ENCODE measurements at places on chromosomes 2 and 18. TPM values are rescaled to one million over a fixed set of nuclear protein-coding genes. Genes with fewer than 3 reads are reported as not detected.

DNA sequence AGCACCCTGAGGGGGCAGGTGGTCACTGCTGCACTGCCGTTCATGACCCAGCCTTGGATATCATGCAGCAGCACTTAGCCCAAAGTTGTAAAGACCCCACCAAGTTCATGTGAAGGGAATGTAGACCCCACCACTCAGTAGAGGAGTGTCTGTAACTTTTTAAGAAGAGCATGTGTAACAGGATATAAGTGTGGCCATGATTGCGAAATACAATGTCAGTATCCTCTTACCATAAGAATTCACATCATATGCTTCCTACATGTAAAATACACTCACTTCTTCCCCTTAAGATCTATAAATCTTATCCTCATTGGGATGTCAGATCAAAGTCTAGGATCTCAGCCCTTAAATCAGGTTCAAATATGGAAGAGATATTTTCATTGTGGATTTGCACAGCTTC, 276.9 kb downstream of the PTPRM start:
- DNase-seq, result no peak

DNA sequence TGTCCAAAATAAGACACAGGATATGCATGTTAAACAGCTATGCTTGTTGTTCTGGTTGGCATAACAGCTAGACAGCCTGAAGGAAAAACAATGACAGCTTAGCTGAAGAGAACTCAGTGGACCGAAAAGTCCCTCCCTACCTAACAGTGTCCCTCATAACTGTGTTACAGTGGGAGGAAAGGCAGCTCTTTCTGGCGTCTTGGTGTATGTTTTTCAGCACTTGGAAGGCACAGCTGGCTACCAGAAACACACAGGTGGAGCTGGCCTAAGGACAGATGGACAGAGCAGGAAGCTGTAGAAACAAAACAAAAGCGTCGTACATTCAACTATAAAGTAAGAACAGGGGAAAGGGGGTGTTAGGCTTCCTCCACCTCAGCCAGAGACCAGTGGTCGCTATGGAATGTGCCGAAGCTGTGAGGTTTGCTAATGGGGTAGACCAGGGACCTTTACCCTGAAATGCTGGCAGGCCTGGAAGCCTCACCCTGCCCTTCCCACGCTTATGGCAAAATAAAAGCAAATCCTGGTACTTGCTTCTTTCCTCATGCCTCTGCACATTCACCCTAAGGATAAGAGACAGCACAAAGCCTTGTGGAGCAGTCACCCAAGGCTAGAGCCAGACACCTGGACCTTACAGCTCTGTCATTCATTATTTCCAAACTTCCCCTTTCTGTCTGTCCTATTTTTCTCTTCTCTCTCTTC, 103.5 kb upstream of the TRIB2 start:
- no peak for DNase-seq

GRCh38 chr2:9694661-9695234, 64.0 kb upstream of the YWHAQ start:
- no peak for DNase-seq

DNA sequence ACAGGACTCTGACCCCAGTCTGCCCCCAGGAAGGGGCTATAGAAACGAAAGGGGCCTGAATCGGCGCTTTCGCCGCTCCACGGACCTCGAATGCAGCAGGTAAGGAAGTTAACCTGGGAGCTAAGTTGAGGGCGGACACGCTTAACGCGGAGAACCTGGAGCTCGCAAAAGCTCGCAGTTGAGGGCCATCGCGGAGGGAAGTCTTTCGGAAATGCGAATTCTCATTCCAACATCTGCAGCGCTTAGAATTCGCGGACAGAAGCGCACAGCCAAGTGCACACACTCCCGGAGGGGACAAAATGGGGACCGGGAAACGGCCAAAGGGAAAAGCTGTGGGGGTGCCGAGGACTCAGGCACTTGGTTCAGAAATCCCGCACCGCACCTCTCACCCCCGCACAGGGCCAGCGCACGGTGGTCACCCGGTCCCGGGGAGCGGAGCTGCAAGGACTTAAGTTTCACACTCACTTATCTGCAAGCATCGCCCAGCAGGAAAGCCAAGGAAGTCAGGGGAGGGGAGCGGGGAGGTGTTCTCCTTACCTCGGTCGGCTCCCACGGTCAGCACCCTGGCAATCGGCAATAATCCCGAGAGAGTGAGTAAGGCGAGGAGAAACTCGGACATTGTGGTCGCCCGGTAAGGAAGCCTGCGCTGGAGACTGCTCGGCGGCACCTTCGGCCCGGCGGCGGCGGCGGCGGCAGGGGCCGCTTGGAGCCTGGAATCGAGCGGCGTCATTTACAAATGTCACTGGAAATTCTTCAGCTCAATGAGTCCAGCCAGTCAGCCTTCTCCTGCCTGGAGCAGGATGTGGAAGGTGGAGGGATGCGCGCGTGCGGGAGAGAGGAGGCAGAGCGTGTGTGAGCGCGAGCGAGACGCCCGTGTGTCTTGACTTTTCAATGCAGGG, 456 bp downstream of the LRP1B start:
- DNase-seq, result no peak

- no peak for DNase-seq
These were observed 66.1 kb upstream of the LRPPRC start for GRCh38 chr2:44061876-44062275.

GRCh38 chr2:10584843-10585475, 104.8 kb downstream of the NOL10 start:
- DNase-seq, result no peak

DNA sequence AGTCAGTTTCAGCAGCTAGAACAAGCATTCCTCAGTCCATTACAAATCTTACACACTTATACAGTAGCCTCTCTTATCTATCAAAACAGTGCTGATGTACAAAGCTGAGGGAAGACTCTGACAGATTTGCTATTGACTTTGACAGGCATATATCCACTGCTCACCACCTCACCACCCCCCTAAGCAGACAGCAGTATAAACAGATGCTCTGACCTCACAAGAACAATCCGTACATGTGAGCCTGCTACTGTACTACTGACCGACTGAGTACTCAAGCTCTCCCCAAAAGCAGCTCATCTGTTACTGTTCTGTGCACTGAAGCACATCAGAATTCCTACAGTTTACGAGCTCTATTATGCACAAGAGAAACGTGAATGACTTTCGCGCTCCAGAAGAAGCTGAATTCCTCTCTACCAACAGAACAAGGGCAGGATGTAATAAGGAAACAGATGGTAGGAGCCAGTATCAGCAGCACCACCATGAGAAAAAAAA, 95.6 kb upstream of the PDE1A start:
- DNase-seq, result no peak

DNA sequence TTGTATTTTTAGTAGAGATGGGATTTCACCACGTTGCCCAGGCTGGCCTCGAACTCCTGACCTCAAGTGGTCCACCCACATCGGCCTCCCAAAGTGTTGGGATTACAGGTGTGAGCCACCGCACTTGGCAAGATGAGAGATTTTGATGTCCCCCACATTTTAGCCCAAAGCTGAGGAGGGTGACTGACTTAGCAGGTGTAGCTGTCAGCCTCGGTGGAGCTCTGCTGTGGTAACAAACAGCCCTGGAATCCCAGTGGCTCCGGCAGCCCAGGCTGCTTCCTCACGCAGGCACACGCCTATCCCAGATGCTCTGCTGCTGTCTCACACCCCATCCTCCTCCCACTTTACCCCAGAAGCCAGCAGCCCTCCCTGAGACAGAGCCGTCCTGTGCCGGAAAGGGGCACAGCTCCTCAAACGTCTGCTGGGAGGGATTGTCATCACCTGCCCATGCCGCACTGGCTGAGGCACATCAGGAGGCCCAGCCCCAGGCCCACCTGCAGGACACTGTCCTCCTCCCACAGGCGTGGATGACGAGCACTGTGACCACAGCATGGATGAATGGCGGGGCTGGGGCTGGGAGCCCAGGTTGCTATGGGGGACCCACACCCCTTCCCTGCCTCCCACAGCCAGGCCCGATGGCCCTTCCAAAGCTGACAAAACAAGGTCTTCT, 10.6 kb upstream of the BOK start:
- no peak for DNase-seq

- DNase-seq, result no peak
These were observed 802.6 kb upstream of the CELF4 start for GRCh38 chr18:38368246-38368645.

GRCh38 chr2:161844822-161845221, 220.6 kb downstream of the SLC4A10 start:
- DNase-seq, result no peak

DNA sequence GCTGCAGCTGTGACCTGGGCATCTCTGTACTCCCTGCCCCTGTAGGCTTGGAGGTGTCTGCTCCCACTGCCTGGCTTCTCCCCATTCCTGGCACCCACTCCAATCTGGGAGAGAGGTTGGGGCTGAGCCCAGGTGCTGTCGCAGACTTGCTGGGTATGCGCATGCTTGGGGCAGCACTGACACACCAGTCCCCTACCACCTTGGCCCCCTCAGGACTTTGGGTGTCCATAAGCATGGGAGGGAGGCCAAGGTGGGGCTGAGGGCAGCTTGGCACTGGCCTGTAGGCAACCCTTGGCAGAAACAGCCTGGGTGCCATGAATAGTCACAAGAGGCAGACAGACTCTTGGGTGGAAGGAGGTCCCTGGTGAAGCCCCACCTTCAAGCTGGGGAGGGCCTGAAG, 136.8 kb downstream of the QPCT start:
- DNase-seq, result no peak

DNA sequence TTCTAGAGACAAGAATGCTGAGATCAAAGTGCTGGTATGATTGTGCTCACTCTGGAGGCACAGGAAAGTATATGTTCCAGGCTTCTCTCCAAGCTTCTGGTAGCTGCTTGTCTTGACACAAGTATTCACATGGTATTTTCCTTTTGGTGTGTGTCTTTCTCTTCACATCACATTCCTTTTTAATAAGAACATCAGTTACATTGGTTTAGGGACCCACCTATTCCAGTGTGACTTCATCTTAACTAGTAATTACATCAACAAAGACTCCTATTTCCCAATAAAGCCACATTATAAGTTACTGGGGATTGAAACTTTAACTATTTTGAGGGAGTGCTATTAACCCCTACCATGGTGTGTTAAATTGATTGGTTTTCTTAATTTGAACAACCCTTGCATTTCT, 119.1 kb downstream of the FSIP2 start:
- DNase-seq, result no peak

GRCh38 chr2:198065322-198065721, 260.9 kb downstream of the PLCL1 start:
- no peak for DNase-seq

GRCh38 chr2:172836347-172836821, 100.7 kb downstream of the RAPGEF4 start:
- no peak for DNase-seq

- DNase-seq, result no peak
These were observed 135.9 kb downstream of the DTNB start for GRCh38 chr2:25537526-25537925.

DNA sequence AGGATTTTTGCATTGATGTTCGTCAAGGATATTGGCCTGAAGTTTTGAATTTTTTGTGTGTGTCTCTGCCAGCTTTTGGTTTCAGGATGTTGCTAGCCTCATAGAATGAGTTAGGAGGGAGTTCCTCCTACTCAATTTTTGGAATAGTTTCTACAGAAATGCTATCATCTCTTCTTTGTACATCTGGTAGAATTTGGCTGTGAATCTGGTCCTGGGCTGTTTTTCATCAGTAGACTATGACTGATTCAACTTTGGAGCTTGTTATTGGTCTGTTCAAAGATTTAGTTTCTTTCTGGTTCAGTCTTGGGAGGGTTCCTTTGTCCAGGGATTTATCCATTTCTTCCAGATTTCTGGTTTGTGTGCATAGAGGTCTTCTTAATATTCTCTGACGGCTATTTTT, 166.7 kb downstream of the ST6GAL2 start:
- DNase-seq, result no peak

DNA sequence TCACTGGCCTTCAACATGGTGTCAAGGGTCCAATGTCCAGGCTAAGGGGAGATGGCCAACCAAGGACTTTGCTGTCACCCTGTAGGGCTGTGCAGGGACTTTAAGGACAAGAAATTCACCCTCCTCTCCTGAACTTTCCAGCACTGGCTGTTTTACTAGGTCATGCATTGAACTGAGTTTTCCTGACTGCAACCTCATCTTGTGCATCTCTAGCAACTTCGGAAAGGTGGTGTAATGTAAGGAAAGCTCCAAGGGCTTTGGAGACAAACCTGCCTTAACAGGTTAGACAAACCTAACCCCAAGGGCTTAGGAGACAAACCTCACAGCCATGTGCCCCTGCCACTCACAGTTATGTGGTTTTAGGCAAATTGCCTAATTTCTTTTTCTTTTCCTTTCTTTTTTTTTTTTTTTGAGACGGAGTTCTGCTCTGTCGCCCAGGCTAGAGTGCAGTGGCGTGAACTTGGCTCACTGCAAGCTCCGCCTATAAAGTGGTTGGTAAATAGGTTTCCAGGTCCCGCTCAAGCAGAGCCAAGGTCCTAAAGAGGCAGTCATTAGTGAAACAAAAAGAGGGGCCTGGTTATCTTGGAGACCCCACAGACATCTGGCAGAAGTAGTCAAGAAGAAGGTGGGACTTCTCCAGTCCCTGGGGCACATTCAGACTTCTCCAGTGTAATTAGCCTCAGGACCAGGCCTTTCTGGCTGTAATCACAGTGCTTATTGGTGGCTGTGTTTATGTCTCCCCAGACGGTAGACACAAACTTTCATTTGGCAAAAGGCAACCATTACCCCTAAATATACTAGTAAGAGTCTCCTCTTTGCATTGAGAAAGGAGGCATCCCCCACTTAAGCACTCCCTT, 37.6 kb upstream of the PMAIP1 start:
- DNase-seq, result no peak

DNA sequence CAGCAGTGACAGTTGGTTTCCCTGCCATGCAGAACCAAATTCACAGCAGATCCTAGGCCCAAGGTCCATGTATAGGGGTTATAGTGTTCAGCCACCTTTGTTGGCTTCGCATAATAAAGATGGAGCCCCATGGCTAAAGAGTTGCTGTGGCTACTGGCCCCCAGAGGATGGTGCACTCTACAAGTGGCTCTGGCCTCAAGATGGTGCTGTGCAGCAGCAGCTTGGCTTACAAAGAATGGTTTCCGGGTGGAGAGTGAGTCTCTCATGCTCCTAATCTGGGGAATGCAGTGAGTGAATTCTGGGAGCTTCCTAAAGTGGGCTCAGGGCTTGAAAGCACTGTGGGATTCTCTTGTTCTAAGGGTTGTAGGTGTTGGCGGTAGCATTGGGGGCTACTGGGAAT, 1199.7 kb downstream of the CNTNAP5 start:
- DNase-seq, result no peak

Gene LONRF2
- total RNA-seq, result 0.25 TPM

Gene PAX3
- total RNA-seq, result not detected

Gene PFN4
- not detected for total RNA-seq

Gene MATN3
- total RNA-seq, result not detected

Gene SCYGR7
- not detected for total RNA-seq

Gene PDCD1
- total RNA-seq, result 77.3 TPM

Gene SLC20A1
- 68.2 TPM for total RNA-seq

Gene COL4A4
- not detected for total RNA-seq

Gene ALPI
- not detected for total RNA-seq

Gene TMEM198
- 3.6 TPM for total RNA-seq

Gene ATP8B1
- total RNA-seq, result 0.22 TPM

Gene GKN1
- total RNA-seq, result not detected

Gene TACR1
- total RNA-seq, result not detected

Gene POTEI
- not detected for total RNA-seq

Gene C2orf81
- total RNA-seq, result 1.4 TPM
